ENCODE measurements at places on chromosomes 7 and 10.

- peak; percentile 23 for DNase-seq
Measured at GRCh38 chr7:55569797-55570196, 2.5 kb downstream of the VOPP1 start.

GRCh38 chr7:127950233-127950935 is 80.9 kb downstream of the LRRC4 start:
- no peak for DNase-seq

GRCh38 chr7:44325811-44326241 is 432 bp upstream of the CAMK2B start:
- DNase-seq = no peak

- DNase-seq = no peak
Measured at GRCh38 chr10:71302874-71303568, 16.0 kb upstream of the SLC29A3 start.
